HFF-Myc (cell line): ENCODE measurements at places on chromosomes 1 and 21.

- no peak for DNase-seq
These were observed 309.5 kb downstream of the PCP4 start for GRCh38 chr21:40176724-40177123.

DNA sequence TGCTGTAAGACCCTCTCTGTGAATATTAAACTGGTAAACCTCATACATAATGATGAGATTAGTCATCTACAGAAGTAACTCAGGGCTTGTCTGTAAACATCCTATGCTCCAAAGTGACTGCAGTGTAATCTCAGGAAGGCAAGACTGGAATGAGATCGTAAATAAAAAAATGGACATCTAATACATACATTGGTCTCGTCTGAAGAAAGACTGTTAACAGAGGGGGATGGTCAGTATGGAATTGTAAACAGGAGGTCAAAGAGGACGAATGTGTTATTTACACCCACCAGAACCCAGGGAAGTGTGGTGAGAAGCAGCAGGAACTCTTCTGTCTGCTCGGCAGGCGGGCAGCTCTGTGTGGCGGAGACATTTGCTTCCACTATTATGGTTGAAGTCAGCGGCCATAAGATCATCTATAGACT lies 51.4 kb downstream of the DISC1 start:
- no peak for DNase-seq

GRCh38 chr1:192272732-192273131 lies 44.1 kb upstream of the RGS21 start:
- DNase-seq: no peak

DNA sequence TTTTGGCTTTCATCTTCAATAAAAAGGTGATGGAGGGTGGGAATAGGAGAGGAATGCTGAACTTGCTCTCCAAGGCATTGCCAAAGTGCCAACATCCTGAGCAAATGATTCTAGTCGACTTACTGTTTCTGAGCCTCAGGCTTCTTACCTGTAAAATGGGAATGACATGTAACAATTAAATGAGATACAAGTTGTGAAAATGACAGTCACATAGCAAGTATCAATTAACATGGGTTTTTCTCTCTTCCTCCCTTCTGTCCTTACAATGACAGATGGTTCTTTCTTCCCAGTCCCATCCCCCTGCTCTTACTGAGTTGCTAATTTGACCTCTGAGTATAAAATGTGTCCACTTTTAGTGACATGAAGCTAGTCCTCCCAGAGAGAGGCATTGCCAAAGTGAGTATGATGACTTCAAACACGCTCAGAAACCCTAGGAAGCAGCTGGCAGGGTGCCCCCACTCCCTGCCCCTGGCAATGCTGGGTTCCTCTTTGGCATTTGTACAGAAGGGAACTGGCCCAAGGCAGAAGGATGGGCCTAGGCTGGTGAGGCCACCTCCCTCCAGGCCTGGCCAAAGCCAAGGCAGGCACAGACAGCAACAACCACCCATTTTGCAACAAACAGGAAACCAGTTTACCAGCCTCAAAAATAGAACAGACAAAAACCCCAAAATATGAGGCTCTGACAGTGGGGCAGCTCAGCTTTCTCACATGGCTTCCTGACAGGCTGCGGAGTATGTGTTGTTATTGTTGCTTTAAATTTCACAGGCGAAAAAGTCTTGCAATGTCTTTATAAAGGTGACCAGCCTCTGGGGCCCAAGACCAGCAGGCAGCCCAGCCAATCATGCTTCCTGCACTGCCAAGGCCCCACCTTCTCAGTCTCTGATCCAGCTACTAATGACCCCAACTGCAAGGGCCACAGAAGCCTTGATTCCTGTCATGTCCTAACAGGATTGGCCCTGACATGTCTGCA lies 115.9 kb downstream of the HIVEP3 start:
- no peak for DNase-seq

DNA sequence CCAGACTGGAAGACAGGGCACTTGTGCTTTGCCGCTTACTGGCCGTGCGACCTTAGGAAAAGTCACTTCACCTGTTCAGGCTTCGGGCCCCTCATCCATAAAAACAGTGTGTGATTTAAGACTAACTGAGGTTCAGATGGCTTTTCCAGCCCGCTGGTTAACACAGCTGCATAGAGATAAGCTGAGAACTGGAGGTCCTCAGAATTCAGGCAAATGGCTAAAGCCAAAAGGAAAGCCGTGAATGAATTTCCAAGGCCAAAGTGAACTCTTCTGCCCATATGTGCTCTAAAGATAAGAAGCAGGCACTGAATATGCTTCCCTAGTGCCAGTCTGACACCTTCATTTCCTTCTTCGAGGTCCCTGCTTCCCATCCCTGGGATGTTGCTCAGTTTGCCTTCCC lies 23.5 kb upstream of the SARS1 start:
- DNase-seq: no peak

DNA sequence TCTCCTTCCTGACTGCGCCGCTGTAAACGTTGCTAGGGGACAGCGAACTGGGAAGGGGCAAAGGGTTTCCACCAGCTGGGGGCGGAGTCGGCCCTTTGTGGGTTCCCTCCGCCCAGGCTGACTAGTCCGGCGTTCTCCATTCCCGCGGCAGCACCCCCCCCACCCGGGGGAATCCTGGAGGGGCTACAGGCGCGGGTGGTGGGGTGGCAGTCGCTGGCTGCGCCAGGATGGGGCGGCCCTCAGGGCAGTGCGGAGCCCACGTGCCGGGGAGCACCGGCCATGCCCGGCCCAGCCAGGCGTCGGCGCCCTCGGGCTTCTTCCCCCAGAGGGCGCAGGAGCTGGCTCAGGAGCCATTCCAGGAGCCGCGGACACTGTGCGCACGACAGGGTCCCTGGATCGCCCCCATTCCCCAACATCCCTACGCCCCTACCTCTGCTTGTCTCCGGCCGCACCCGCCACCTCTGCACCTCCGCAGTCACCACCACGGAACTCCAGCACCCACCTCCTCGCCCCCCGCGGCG lies 476 bp downstream of the BATF3 start:
- no peak for DNase-seq

DNA sequence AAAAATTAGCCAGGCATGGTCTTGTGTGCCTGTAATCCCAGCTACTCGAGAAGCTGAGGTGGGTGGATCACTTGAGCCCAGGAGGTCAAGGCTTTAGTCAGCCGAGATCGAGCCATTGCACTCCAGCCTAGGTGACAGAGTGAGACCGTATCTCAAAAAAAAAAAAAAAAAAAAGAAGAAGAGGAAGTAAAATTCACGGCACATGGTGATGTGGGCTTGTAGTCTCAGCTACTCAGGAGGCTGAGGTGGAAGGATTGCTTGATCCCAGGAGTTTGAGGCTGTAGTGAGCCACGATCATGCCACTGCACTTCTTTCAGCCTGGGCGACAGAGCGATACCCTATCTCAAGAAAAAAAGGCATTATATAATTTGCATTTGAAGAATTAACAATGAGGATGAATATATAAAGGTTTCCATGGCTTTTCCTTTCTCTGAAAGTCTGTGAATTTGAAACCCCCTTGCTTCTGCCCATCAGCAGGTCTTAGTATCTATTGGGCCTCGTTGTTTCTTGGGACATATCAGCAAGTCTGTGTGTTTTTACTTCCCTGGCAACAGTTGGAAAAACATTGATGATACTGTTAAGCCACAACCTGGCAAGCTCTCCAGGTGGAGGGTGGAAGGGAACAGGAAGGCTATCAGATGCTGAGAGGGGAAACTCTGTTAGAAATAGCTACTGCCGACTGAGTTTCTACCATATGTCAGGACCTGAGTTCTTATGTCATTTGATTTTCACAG lies 4.6 kb upstream of the PLA2G2D start:
- no peak for DNase-seq

DNA sequence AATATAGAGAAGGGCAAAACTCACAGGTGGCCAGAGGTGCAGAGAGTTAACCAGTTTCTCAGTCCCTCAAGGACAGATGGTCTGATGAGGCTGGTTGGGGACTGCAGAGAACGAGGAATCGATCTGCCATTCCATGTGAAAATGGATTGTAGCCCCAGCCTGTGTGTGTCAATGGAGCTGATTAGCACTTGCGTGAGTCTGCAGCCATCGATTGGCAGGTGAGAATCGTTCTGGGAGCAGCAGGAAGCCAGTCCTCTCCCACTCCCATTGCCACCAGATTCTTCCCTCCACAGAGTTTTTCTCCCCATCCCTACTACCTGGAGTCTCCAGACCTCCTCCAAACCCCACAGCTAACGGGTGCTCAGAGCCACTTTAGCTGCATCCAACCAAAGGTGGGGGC lies 18.3 kb upstream of the PSMB2 start:
- no peak for DNase-seq

- no peak for DNase-seq
These were observed 4.8 kb downstream of the FTCD start for GRCh38 chr21:46150491-46151121.

GRCh38 chr1:245791410-245792312 lies 636.9 kb downstream of the KIF26B start:
- no peak for DNase-seq

GRCh38 chr1:236508593-236509027 lies 15.2 kb upstream of the LGALS8 start:
- DNase-seq: no peak

GRCh38 chr1:115810609-115811008 lies 30.3 kb downstream of the NHLH2 start:
- no peak for DNase-seq

- no peak for DNase-seq
These were observed 35.0 kb upstream of the HUNK start for GRCh38 chr21:31837618-31838390.

GRCh38 chr1:193415256-193415655 lies 228.8 kb upstream of the B3GALT2 start:
- no peak for DNase-seq

- no peak for DNase-seq
These were observed 173.0 kb upstream of the PALMD start for GRCh38 chr1:99472893-99473292.

GRCh38 chr1:23899070-23899469 lies 14.1 kb downstream of the CNR2 start:
- DNase-seq: no peak

- no peak for DNase-seq
These were observed 30.3 kb downstream of the RSPH1 start for GRCh38 chr21:42465803-42466127.
